Fibroblast of mammary gland (primary cell): ENCODE measurements at places on chromosomes 5 and 9.

DNA sequence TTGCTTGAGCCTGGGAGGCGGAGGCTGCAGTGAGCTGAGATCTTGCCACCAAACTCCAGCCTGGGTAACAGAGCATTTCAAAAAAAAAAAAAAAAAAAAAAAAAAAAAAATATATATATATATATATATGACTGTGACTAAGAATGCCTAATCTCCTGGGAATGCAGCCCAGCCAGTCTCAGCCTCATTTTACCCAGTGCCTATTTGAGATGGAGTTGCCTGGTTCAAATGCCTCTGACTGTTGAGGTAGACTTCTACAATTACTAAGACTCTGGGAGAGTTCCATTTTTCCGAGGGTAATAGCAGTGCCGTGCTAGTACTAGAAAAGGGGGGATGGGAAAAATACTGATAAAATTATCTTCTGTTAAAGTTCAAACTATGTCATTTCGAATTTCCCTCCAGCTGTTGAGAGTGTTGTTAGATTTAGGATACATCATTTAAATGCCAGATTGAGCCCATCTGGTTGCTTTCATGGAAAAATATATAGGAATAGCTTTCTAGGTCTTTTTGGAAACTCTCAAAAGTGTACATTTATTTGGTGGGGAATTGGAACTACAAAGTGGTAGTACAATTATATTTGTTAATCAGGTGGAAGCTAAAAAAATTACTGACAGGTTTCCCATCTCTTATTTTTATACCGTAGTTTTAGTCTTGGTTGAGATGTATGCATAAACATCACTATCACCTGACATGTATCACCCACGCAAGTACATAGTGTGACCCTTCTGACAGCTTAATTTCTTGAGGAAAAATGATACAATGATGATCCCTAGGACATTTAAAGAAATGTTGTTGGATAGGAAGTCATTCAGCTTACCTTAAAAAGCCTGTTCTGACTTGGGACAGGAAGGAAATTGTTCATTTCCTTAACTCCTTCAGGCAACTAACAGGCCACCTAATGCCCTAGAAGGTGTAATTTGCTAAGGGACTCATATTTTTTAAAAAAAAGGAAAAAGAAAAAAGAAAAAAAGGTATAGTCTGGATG is 214.9 kb downstream of the ADAMTSL1 start:
- no peak for DNase-seq

- DNase-seq: no peak
Measured at GRCh38 chr5:39970117-39970798, 545.5 kb upstream of the DAB2 start.

DNA sequence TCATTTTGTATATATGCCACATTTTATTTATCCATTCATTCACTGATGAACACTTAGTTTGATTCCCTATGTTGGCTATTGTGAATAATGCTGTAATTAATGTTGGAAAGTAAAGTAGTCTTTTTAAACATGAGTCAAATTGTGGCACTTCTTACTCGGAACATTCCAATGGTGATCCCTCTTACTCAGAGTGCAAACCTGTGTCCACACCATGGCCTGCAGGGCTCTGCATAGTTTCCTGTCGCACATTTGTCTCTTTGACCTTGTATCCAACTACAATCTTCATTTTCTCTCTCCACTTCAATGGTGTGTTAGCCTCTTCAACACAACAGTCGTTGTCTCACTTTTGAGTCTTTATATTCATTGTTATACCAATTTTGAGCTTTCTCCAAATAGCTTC is 98.1 kb upstream of the PAPPA start:
- no peak for DNase-seq

DNA sequence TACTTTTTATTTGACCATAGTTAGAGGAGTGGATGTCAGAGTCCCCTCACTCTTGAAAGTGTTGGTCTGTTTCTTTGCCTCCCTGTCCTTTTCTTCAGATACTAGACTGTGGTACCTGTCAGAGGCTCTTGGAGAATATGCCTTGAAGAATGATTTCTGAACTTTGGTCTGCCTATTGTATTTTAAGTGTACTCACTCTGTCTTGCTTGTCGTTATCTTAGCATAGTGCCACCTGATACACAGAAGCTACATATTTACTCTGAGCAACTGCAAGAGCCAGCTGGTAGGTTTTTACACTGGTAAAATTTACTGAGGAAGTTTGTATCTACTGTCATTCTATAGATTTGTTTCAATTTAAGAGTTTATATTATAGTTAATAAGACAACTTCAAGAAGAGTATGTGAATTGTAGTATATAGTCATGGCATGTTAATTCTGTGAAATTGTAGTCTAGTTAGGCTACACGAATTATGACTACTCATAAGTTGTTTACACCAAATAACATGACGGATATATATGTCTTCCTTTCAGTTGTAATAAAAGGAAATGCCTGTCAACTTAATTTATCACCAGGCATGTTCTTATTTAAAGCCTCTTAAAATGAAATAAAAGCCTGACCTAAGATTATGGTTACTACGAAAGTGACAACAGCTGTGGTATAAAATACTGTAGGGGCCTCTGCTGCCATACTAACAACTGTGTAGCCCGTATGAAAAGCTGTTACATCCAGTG is 201.7 kb downstream of the KDM4C start:
- DNase-seq: no peak

DNA sequence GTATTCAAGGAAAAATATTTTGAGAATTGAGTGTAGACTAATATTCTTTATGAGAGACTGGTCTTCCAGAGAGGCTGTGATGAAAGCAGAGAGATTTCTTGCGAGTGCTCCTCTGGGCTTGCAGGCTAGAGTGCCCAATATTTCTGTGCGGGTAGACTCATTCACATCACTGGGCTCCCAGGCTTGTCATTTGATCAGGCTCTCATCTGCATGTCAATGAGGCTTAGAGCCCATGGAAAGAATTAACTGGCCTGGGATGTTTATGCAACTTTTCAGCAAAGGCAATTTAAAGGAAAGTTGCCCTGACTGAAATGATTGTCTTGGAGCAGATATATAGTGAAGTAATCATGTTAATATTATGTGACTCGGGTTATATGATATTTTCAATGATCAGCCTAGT is 42.3 kb downstream of the SNCAIP start:
- no peak for DNase-seq

DNA sequence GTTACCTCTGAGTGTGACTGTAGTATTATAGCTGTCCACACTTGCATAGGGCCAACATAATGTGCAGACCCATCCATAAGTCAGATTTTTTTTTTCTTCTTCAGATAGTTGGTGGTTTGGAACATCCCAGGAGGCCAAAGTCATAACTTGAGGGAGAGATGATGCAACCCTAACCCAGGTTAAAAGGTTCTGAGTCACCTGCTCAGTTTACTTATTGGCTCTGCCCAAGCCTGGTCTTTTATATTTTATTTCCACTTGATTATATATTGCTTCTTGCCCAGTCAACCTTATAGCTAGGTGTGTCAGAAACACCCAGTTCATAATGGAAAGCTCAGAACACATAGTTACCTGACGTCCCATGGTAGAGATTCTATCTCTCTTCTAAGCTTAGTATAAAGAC is 113.1 kb upstream of the PCSK1 start:
- DNase-seq: no peak

GRCh38 chr9:89361816-89362646 is 43.7 kb downstream of the SECISBP2 start:
- no peak for DNase-seq

DNA sequence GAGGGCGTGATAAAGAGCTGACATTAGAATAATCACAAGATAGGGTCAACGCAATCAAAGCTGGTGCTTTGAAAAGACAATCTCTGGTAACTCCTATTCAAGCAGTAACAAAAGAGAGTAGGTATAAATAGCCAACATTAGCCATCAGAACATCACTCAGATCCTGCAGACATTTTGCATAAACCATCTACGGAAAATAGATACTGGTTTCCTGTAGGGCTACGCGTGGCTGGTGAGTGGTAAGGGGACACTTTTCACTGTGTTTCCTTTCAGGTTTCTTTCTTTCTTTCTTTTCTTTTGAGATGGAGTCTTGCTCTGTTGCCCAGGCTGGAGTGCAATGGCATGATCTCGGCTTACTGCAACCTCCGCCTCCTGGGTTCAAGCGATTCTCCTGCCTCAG is 22.3 kb downstream of the TTF1 start:
- DNase-seq: no peak

DNA sequence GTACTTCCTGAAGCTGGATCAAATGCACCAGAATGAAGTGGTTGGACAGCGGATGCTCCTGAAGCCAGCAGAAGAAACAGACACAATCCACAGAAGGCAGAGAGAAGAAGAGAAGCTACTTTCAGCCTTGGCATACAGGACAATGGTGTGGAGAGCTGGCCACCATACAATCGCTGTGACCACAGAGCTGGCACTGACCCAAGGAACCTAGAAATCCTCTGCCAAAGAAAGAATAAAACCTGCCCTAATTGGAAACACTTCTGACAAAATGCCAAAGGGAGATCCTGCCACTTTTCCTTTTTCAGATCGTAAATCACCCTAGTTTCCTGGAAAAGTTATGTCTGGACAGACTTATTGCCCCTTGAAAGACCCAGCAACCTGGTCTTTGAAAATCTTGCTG is 77.8 kb downstream of the BAAT start:
- no peak for DNase-seq
